Aorta (tissue), 5 donors: ENCODE measurements at places on chromosomes 12 and 14. TPM values are rescaled to one million over a fixed set of nuclear protein-coding genes. Genes with fewer than 3 reads are reported as not detected.

The WIF1 gene
- total RNA-seq = not detected

The PMCH gene
- not detected for total RNA-seq

The NELL2 gene
- 1.2 TPM for total RNA-seq

The SLC17A8 gene
- not detected for total RNA-seq

The DPPA3 gene
- total RNA-seq = not detected

The CLEC12A gene
- total RNA-seq = 3.6 TPM

The PIP4K2C gene
- 25.1 TPM for total RNA-seq

GRCh38 chr14:22122829-22123560, 449.4 kb upstream of the OR4E1 start:
- no peak for DNase-seq

GRCh38 chr14:72781561-72782508, 112.1 kb downstream of the DPF3 start:
- no peak for DNase-seq

DNA sequence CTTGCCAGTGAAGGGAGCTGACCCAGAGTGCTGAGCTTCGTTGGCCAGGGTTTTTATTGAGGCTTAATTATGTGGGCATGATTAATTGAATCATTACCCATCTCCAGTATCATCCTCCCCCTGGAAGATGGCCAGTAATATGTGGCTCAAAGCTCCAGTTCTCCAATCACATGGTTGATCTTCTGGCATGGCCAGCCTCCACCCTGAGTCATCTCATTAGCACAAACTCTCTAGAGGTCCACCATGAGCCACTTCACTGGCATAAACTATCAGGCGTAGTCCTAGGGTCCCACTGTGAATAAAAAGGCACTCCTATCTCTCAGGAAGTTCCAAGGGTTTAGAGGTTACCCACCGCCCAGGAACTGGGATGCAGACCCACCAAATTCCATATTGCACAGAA, 135.0 kb downstream of the ANO6 start:
- no peak for DNase-seq

- DNase-seq = no peak
Measured at GRCh38 chr12:38782359-38782758, 123.0 kb downstream of the CPNE8 start.

DNA sequence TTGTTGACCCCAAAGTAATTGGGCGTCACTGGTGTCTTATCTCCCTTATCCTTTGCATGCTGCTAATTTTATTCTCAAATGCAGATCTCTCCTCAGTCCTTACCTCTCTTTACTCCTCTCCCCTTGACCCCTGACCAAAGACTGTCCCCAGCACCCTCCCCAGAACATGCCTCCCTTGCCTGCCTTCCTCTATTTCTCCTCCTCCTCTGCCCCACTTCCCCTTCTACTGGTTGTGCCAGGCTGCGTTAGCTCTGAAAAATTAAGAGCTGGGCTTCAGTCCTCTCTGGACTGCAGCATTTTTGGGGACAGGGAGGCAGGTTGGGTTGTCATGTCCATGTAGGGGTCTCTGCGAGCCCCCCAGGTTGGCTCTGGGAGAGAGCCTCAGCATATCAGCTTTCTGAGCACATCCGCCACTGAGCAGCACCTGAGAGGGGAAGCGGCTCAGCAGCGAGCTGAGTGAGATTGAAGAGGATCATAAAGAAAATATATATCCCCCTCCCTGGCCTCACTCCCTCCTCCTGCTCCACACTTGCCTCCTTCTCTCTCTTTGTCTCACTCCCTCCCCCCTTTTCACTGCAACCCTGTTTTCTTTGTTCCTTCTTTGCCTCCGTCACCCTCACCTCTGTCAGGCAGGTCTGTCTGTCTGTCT, 6.4 kb upstream of the CISTR start:
- DNase-seq = no peak

GRCh38 chr12:32025906-32026305, 66.7 kb downstream of the RESF1 start:
- no peak for DNase-seq

- DNase-seq = no peak
Measured at GRCh38 chr12:21993438-21993981, 52.3 kb upstream of the ABCC9 start.

GRCh38 chr12:18696971-18697602, 40.7 kb downstream of the PLCZ1 start:
- no peak for DNase-seq

DNA sequence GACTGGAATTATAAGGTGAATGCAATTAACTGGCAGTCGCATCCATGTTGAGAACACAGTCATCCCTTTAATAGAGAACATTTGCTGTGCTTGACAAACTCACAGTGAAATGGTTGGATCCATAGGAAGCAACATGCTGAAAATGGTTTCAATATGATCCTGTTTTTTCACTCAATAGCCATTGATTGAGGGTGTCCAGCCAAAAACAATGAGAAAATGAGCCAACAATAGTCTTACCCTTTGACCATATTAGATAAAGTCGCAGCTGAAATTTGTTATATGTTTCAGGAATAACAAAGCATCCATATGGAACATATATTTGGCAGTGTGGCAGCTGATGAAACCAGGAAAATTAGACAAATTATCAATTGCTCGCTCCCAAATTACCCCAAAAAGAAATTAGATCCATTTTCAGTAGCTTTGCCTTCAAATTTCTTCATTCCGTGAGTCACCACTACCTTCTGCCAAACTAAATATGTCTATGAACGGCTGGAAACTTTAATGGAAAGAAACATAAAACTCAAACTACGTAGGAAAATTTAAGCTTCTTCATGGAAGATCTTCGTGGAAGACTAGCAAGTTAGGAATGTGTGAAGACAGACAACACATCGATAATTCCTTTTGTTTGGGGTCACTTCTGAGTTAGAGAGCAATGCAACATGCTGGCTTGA, 17.4 kb downstream of the IGF1 start:
- no peak for DNase-seq

DNA sequence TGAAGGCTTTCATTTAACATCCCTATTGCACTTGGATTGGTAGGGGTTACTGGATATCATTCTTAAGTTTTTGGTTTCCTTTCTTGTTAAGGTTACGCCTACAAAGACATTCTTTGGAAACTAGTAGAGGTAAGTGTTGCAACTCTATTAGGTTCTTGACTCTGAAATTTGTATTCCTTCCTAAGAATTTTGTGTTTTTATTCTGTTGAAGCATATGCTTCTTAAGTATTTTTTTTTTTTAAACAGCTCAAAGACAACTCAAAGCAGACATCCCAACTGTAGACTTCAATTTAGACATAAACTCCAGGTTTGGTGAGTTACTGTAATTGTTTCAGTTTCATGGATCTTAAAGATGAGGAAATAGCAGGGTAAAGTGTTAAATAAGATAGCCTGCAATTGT, 1.1 kb upstream of the RBMS2 start:
- no peak for DNase-seq

DNA sequence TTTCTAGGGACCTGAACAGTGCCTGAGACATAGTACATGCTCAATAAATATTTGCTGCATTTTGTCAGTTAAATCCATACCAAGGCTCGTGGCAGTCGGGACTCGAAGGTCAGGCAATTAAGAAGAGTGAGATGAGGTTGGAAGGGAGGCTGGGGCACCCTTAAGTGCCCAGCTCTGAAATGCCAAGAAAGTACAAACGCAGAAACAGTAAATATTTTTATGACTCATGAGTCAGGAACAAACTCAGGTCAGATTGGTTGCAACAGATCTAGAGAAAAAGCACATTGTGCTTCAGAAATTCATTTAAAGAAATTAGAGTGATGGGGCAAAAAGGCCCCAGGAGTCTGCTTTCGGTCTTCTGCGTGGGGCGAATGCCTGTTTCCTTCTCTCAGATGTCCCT, 83.0 kb upstream of the FZD10 start:
- DNase-seq = peak; percentile 17

DNA sequence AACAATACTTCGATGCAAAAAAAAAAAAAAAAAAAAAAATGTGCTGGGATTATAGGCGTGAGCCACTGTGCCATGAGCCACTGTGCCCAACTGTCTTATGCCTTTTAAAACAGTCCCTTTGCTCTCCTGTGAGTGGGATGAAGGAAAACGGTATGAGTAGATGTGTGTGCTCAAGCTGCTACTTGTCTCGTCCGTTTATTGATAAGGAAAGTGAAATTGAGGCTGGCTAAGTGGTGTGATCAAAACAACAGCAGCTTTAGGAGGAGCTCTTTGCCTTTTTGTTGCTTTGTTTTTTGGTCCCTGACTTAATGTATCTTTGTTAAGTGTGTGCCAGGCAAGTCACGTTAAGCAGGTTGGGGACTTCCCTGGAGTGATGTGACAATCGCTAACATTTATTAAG, 275.9 kb downstream of the TMEM132C start:
- DNase-seq = no peak

- no peak for DNase-seq
Measured at GRCh38 chr12:45051572-45052125, 750 bp upstream of the DBX2 start.

- DNase-seq = no peak
Measured at GRCh38 chr14:78170203-78170602, at the start of gene NRXN3. NRXN3 (plus strand) TSS chr14:78170373; CDS start chr14:78243094, 72,721 bp downstream.

DNA sequence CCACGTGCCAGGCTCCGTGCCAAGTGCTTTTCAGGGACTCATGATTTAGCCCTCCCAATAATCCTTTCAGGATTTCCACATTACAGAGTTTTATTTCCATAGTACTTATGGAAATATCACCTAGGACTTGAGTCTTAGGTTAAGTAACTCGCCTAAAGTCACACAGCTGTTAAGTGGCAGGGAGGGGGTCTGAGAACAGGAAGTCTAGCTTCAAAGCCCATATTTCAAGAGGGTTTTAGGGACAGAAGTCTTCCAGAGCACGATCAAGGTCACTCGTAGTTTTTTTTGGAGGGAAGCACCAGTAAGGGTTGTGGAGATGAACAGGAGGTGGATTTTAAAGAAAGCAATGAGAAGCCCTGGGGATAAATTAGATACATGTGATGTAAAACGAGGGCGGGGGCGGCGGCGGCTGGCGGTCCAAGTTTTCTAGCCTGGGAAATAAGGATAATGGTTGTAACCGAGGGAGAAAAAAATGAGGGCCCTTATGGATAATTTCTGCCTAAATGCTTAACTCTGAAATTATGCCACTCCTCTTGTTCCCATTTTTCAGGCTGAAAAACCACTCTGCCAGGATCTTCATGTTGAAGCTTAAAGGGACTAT, 192.6 kb upstream of the FOXN3 start:
- DNase-seq = no peak

GRCh38 chr12:1804545-1805332, 15.6 kb upstream of the LRTM2 start:
- DNase-seq = peak; percentile 93

DNA sequence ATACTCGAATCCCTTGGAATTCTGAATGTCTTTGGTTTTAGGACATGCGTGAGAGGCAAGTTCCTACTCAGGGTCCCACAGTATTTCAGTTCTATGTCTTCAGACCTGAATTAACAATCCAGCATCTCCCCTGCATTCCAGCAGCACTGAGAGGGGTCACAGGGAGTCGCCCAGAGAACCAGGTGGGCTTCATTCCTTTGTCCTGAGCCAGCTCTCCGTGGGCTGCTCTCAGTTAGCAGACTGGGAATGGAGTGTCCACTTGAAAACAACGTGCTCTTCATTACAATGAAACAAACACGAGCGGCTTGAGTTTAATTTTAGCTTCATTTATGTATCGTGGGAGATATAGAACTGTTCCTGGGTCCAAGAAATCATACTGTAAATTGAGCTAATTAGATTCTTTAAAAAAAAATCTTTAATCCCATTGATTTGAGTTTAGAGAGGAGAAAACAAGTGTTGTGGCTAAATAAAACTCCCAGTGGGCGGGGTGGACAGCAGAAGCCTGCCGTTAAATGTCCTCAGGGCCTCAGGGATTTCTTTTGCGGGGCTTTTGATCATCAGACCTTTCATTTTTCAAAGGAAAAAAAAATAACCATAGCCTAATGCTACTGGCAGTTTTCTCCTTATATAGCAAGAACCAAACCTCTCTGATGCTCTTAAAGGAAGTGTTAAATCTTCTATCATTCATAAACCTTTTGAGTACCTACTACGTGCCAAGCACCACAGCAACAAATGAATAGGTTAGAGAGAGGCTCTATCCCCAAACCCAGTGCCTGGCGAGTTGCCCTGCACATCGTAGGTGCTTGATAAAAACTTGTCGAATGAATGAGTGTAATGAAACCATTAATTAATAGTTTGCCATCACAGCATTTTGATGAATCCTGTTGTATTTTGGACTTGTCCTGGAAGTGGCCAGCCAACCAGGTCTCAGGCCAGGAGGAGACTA, 140.4 kb downstream of the CHST11 start:
- no peak for DNase-seq
